ENCODE measurements at places on chromosomes 12 and 14. TPM values are rescaled to one million over a fixed set of nuclear protein-coding genes. Genes with fewer than 3 reads are reported as not detected.

JDP2 gene
- 16.5 TPM for polyA plus RNA-seq

MBD6 gene
- 12.2 TPM for polyA plus RNA-seq

ADCY4 gene
- 0.47 TPM for polyA plus RNA-seq

ERP27 gene
- not detected for polyA plus RNA-seq

KLRC2 gene
- polyA plus RNA-seq = not detected

SENP1 gene
- 20.5 TPM for polyA plus RNA-seq

KCNC2 gene
- polyA plus RNA-seq = not detected

MGST1 gene
- polyA plus RNA-seq = 74.9 TPM

GALNT9 gene
- not detected for polyA plus RNA-seq

IL26 gene
- polyA plus RNA-seq = not detected

TMEM121 gene
- not detected for polyA plus RNA-seq

PTPRB gene
- polyA plus RNA-seq = 3.1 TPM

EML5 gene
- polyA plus RNA-seq = 0.27 TPM

PZP gene
- not detected for polyA plus RNA-seq

CCT2 gene
- polyA plus RNA-seq = 365 TPM

RASSF9 gene
- not detected for polyA plus RNA-seq

C12orf60 gene
- 3.7 TPM for polyA plus RNA-seq

GDF11 gene
- polyA plus RNA-seq = 14.2 TPM

AP5M1 gene
- polyA plus RNA-seq = 22.0 TPM

HOXC11 gene
- polyA plus RNA-seq = not detected

RAB2B gene
- polyA plus RNA-seq = 8.8 TPM

CNIH1 gene
- 77.3 TPM for polyA plus RNA-seq

LTBR gene
- polyA plus RNA-seq = 54.1 TPM

SLC10A1 gene
- polyA plus RNA-seq = not detected

TSPAN31 gene
- 11.6 TPM for polyA plus RNA-seq

MLXIP gene
- 26.5 TPM for polyA plus RNA-seq

ANO2 gene
- polyA plus RNA-seq = 0.08 TPM

SLC39A5 gene
- not detected for polyA plus RNA-seq

GLT8D2 gene
- polyA plus RNA-seq = not detected

ERBB3 gene
- polyA plus RNA-seq = 7.4 TPM

KCNH3 gene
- not detected for polyA plus RNA-seq

NEUROD4 gene
- not detected for polyA plus RNA-seq

TRIM9 gene
- not detected for polyA plus RNA-seq

RFX4 gene
- not detected for polyA plus RNA-seq

CDC42BPB gene
- 13.9 TPM for polyA plus RNA-seq

RNASE3 gene
- not detected for polyA plus RNA-seq

NTF3 gene
- not detected for polyA plus RNA-seq

GUCY2C gene
- polyA plus RNA-seq = not detected

KERA gene
- not detected for polyA plus RNA-seq

KRT6C gene
- not detected for polyA plus RNA-seq

RPGRIP1 gene
- 0.57 TPM for polyA plus RNA-seq

ALX1 gene
- polyA plus RNA-seq = 0.11 TPM

KRT77 gene
- polyA plus RNA-seq = not detected

DEGS2 gene
- 2.7 TPM for polyA plus RNA-seq

C1S gene
- 0.26 TPM for polyA plus RNA-seq

SOX5 gene
- 10.1 TPM for polyA plus RNA-seq

CFAP54 gene
- polyA plus RNA-seq = not detected

EGLN3 gene
- polyA plus RNA-seq = 6.7 TPM

OTX2 gene
- polyA plus RNA-seq = not detected

RND1 gene
- polyA plus RNA-seq = not detected

SOAT2 gene
- polyA plus RNA-seq = not detected
